ENCODE measurements at places on chromosomes 16 and 17. TPM values are rescaled to one million over a fixed set of nuclear protein-coding genes. Genes with fewer than 3 reads are reported as not detected.

KRT33A gene
- not detected for total RNA-seq

TMEM235 gene
- total RNA-seq: not detected

CUEDC1 gene
- total RNA-seq: 29.6 TPM

HAS3 gene
- total RNA-seq: 2.8 TPM

DNA sequence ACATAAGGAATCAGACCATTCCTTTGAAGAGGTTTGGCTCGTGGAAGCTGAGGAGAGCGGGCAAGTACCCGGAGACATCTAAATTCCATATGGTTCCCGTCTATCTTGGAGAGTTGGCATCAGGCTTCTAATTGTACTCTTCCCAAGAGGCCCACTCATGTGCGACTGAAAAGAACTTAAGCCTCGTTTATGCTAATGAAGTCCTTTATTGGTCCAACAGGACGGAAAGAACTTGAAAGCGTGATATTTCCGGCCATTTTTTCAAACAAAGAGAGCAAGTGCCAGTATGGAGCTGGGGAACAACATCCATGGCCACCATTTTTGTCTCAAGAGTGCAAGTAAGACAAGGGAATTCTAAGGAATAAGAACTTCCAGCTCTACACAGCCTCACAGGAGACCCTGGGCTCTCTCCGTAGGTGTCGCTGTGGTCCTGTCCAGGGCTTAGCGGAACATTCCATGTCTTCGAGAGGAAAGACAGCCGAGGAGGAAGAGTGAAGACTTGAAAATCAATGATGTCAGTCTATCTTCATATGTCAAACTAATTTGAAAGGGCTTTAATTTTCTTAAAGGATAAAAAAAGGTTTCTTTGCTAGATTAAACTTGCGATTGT is 566.0 kb upstream of the PSMD7 start:
- DNase-seq: no peak

TANC2 gene
- total RNA-seq: 22.8 TPM

DNA sequence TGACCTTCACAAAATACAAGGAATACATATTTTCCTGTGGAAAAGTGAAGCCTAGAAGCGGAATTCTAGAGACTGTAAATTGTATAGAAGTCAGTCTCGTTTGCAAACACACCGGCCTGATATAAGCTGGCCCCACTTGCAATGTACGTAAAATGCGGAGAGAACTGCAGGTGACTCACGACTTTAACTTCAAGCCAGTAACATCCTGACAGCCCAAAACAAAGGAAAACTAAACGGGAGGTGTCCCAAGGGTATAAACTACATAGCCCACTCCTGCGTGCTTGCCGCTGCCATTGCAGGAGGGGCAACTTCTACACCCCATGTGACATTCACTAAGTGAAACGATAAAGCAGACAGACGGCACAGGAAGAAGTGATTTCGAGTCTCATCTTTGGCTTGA is 101.6 kb downstream of the CYTH1 start:
- DNase-seq: no peak

DNA sequence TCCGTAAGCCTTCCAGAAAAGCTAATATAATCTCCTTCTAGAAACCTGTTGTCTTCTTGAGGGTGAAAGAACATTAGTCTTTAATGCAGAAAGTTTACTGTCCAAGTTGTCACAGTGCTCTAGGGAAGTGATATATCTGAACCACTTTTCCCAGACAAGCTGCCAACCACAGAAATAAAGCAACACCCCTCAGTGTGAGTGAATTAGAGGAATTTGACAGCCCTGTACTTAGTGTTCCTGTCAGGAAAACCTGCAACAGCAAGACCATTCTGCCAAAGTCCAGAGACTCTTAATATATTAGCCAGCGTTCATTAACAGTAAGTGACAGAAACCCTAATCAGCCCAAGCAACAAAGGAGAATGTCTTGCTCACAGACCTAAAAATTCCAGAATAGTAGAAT is 137.7 kb downstream of the KATNIP start:
- DNase-seq: no peak

SHPK gene
- 19.1 TPM for total RNA-seq

- DNase-seq: no peak
Measured at GRCh38 chr17:7626956-7627249, 718 bp downstream of the SAT2 start.

DNA sequence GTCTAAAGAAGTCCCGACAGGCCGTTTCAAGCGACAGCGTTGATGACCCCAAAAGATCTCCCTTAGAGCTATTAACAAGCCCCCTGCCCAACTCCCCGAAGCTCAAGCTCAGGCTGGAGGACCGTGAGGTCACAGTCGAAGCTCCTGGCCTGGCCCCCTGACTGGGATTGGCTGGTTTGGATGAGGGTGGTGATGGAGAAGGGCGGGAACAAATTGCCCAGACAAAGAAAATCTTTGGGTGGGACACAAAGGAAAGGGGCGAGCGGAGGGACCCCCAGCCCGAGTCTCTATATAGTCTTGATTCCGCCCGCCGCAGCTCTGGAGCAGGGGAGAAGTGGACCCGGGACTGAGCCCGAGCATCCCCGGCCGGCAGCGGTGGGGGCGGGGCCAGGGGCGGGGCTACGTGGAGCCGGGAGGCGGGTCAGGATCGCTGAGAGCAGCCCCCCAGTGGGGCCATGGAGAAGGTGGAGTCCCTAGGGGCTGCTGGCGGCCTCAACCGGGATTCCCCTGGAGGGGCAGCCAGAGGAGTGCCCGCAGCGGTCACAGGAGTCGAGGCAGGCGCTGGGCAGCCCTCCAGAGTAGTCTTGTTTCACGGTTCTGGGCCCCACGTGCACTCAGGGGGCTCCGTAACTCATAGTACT is 982 bp upstream of the NEURL4 start:
- peak; percentile 86 for DNase-seq

DNA sequence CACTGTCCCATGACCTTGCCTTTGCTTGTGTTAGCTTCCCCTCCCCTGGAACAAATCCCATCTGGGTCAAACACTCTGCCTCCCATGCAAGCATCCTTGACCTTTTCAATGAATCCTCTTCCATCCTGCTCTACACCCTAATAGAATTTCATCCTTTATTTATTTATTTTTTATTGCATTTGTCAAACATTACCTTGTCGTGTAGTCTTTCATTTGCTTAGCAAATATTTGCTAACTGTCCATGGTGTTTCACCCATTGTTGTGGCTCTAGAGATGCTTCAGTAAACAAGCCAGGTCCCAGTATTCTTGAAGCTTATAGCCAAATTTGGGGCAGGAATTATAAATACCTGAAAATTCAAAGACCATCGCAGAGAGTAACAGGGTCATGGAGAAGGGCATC is 51.0 kb upstream of the MRTFB start:
- DNase-seq: no peak

DNA sequence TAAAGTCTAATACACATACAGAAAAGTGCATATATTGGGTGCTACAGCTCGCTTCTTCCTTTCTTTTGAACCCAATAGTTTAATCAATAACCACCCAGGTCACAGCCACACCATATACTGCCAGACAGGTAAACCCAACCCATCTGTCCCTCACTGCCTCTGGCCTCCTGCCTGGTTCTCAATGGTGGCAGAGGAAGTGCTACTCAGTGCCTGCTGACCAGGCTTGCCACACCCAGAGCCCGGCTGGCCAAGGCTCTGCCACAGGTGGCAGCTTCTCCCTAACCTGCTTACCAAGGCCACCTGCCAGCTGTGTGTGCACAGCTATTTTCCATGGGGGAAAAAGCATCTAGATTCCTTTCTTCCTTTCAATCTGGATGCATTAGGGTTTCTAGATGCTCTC is 584 bp downstream of the PMP22 start:
- DNase-seq: peak; percentile 92

- no peak for DNase-seq
Measured at GRCh38 chr16:53147500-53148065, 92.8 kb downstream of the CHD9 start.
